ENCODE measurements at places on chromosomes 4 and X.

GRCh38 chrX:2657532-2658113 is 33.5 kb upstream of the CD99 start:
- no peak for DNase-seq

DNA sequence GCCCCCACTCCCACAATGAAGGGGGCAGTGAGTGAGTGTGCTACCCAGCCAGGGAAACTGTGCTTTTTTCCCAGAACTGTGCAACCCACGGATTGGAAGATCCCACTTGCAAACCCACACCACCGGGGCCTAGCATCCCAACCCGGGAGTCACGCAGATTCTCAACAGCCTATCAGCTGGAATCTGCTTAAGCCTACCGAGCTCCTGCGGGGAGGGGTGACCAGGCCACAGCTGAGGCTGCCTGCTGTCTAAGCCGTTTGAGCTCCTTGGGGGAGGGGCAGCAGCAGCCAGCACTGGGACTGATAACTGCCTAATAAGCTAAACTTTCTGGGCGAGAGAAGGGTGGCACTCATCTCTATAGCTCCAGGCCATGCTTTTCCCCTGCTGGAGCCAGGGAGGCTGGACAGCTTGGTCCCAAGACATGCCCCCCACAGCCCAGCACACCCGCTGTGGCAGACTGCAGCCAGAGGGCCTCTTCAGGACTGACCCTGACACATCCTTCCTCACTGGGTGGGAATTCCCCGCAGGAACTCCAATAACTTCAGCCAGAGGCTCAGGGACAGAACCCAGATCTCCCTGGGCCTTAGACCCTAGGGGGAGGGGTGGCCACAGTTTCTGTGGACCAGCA is 161.3 kb upstream of the MAGEB18 start:
- no peak for DNase-seq

GRCh38 chrX:85244450-85245211 is 840 bp downstream of the ZNF711 start:
- DNase-seq = peak; percentile 59

GRCh38 chrX:66675541-66675940 is 36.7 kb upstream of the EDA2R start:
- no peak for DNase-seq

DNA sequence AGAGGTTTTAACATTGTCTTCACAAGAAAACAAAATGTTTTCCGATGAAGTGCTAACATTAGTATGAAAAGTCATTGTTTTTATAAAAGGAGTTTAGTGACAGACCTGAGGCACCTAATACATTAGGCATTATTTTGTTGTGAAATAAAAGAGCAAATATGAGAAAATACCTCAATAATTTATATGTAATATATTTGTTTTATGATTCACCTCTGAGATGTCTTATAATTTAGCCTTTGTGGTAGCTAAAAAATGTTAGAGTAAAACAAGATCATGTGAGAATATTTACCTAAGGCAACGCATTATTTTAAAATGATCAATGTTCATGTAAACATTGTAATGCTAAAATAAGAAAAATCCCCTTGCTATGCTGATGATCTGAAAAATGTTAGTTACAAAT is 100.9 kb upstream of the WDFY3 start:
- DNase-seq = no peak

GRCh38 chrX:69148946-69149345 is 16.3 kb downstream of the PJA1 start:
- no peak for DNase-seq

DNA sequence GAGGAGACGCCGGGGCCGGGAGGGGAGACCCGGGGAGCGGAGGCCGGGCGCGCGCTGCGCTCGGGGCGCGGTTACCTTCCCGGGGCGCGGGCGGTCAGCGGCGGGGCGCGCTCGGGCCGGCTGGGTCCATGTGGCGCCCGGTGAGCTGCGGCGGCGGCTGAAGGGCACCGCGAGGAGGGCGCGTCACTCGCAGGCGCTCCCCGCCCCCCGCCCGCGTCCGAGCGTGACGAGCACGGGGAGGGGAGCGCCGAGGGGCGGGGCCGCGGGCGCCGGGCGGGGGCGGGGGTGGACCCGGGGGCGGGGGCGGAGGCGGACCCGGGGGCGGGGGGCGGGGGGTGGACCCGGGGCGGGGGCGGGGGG is at the start of gene CPLX1:
Gene CPLX1 (minus strand): TSS at position 159 of the 360 bp plus-strand sequence. CDS start 1,607 bp downstream, outside the sequence.
- DNase-seq = peak; percentile 61

- DNase-seq = no peak
These were observed 125.5 kb downstream of the GPAT3 start for GRCh38 chr4:83661359-83661758.

GRCh38 chr4:119604266-119604665 is 24.3 kb downstream of the PDE5A start:
- no peak for DNase-seq

DNA sequence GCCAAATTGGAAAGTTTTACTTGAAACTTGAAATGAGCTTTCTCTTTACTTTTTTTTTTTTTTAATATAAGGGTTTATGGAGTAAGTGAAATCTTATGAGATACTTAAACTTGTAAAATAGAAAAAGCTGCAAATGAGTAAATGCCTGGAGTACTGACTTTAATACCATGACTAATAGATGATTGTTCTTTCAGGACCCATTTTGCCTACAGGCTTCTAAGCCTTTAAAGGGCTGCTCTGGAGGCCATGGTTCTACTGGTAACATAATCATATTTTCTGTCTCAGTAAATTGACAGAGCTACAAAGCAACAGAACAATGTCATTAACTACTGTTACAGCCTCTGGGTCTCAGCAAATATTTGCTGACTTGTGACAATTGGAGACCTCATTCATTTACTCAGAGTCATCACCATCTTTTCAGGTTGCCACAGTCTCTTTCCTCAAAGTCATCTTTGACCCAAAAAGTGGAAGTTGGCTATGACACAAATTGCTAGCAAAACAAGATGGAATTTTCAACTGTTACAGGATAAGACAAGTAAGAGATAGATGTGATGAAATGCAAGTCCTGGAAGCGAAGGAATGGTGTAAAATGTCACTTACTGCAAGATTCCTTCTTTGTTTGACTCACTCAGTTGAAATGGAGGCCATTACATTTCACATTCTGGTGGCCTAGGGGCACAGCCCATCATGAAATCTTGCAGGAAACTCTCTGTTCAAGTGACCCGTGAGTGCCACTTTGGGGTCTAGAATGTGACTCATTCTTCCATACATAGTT is 132.7 kb downstream of the BTC start:
- DNase-seq = no peak

DNA sequence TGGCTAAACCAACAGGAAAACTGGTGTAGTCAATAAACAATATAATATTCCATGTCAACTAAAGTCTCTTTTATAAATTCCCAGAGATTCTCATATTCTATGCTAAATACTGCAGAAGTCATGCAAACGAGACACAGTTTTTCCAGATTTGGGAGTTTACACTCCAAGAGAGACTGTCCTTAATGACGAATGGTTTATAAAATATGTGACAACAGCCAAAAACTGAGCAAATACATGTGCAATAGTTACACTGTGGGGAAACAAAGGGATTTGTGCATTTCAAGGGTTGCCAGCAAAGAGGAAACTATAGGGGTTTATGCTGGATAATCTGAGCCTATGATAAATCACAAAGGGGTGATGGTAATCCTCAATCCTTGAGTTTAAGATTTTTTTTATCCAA is 75.7 kb downstream of the GPC4 start:
- no peak for DNase-seq

- DNase-seq = no peak
These were observed 5.4 kb downstream of the MEPE start for GRCh38 chr4:87838205-87838604.

GRCh38 chrX:100373673-100374072 is 36.4 kb downstream of the PCDH19 start:
- no peak for DNase-seq

All from NCI-H2081 (cell line).